Activated B cell treated with CpG ODN at 0.5 μM for 24 hours (primary cell): ENCODE measurements at places on chromosomes 16 and 17. TPM values are rescaled to one million over a fixed set of nuclear protein-coding genes. Genes with fewer than 3 reads are reported as not detected.

The CDK5RAP3 gene
- 275 and 286 TPM in 2 replicates for total RNA-seq

The TUBB3 gene
- 0.33 and 0.42 TPM in 2 replicates for total RNA-seq

The ARL5C gene
- total RNA-seq = not detected in 2 replicates

DNA sequence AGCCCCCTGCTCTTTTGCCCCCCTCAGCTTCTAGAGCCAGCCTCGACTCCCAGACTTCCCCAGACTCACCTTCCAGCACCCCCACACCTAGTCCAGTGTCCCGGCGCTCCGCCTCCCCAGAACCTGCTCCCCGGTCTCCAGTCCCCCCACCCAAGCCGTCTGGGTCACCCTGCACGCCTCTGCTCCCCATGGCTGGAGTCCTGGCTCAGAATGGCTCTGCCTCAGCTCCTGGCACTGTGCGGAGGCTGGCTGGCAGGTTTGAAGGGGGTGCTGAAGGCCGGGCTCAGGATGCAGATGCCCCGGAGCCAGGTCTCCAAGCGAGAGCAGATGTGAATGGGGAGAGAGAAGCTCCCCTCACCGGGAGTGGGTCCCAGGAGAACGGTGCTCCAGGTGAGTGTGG lies 2.2 kb downstream of the ARHGEF15 start:
- DNase-seq = no peak

The MYO15A gene
- 0.73 and 1.3 TPM in 2 replicates for total RNA-seq

- no peak for DNase-seq
Measured at GRCh38 chr17:1562176-1562643, 382 bp downstream of the PITPNA start.

DNA sequence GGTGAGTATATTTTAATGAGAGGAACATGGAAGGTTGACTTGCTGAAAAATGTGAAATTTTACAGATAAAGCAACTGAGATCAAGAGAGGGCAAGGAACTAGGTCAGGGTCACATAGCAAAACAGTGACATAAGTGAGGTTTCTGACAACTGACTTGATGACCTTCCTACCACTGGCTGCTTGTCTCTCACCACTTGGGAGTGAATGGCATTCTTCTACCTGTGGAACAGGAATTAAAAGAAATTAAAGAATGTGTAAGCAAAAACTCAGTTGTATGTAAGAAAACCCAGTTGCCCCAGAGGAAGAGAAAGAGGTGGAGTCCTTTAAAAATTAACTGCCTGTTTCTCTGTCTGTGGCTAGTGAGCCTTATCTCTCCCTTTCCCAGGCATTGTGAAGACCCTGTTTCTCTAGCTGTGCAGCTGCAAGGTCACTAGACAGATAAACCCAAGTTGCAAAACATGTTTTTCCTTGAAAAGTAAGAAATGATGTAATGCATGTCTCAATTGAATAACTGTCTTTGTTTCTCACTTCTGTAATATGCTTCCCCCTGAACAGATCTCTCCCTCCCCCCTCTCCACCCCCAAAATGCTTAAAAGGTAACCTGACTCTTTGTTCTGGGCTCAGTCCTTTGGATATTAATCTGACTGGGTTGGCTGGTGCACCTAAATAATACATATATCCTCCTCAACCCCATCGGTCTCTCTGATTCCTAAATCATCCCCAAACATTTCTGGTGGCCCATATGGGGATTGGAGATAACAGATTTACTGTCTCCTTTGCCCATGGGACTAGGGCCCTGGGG lies 23.4 kb downstream of the ACSM1 start:
- DNase-seq = no peak

GRCh38 chr16:58043571-58044155 lies 18.1 kb downstream of the MMP15 start:
- DNase-seq = no peak

- no peak for DNase-seq
Measured at GRCh38 chr17:34117811-34118210, 137.3 kb upstream of the CCL2 start.

DNA sequence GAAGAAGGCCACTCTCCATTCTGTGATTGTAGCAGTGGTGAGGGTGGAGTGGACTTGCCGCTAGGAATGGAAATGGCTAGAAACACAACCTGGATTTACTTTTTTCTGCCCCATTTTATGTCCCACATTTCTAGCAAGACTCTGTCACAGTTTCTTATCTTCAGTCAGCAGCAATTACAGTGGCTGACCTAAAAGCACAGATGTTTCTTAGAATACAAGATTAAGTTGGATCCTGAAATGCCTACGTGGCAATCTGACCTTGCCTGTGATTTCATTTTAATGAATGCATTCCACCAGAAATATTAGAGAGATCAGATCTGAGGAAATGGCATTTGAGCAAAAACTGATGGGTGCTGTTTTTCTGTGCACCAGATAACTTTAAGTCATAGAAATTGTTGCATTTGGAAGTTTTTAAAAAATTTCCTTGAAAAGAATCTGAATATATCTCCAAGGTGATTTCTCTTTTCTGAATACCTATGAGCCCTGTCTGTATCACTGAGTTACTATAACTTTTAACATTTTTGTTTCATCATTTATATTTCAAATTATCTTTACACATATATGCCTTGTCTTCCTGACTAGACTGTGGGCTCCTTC lies 5.4 kb downstream of the HEATR3 start:
- no peak for DNase-seq

GRCh38 chr16:27906883-27907282 lies 156.6 kb downstream of the GSG1L start:
- DNase-seq = no peak

The AKAP10 gene
- 38.7 and 51.5 TPM in 2 replicates for total RNA-seq

The KRT39 gene
- not detected in 2 replicates for total RNA-seq

GRCh38 chr17:6477831-6478383 lies 33.7 kb downstream of the PIMREG start:
- no peak for DNase-seq

DNA sequence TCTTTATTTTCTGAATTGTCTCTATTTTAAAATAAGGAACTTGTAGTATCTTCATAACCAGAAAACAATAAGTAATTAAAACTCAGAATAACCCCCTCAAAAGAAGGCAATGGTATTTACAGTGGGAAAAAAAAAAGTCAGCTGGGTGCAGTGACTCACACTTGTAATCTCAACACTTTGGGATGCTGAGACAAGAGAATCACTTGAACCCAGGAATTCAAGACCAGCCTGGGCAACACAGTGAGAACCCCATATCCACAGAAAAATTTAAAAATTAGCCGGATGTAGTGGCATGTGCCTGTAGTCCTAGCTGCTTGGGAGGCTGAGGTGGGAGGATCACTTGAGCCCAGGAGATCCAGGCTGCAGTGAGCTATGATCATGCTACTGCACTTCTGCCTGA lies 33.5 kb downstream of the ADAM11 start:
- DNase-seq = no peak

- no peak for DNase-seq
Measured at GRCh38 chr16:48609652-48610029, 339 bp downstream of the N4BP1 start.

GRCh38 chr16:35140293-35140986 lies 1681.0 kb downstream of the TP53TG3F start:
- no peak for DNase-seq
